Thymus (tissue), 14 donors: ENCODE measurements at places on chromosomes 1 and 21. TPM values are rescaled to one million over a fixed set of nuclear protein-coding genes. Genes with fewer than 3 reads are reported as not detected.

S100B gene
- total RNA-seq: 36.5 TPM

DNA sequence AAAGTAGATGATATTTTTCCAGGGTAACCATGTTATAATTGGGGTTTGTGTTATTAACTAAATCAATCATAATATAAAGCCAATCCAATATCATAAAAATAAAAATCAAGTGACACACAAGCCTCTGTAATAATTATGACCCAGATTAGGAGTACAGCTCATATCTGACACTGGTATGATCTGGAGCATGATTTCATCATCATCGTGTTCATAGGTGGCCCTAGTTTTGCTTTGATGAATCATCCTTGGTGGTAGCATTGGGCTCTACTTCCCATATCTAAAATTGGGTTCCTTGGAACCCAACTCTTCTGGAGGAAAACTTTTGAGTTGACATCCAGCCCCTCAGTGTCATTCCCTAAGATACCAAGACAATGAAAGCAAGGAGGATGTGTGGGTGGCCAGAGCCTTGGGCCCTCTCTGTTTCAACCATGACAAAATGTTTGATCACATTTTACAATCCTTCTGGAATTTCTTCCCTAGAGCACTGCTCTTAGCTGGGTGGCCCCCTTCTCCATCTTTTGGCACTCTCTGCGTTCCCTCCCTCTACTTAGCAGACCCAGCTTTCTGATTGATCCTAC is 37.0 kb upstream of the ENAH start:
- no peak for DNase-seq

DNA sequence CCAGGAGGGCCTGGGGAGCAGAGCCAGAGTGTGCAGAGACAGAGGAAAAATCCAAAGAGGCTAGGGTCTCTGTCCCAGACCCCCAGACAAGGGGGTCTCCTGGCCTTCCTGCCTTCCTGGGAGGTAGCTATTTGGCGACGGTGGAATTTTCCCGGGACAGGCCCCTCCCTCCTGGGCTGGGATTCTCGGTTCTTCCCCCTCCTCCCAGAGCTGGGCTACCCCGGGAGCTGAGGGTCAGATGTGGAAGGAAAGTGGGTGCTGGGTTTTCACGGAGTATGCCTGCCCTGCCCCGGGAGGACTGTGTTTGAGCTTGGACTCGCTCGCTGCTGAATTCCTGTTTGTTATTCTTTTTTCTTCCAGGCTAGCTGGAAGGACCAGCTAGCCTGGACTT is 759 bp downstream of the AMPD2 start:
- no peak for DNase-seq

PFDN2 gene
- 48.2 TPM for total RNA-seq

- DNase-seq: no peak
These were observed 8.0 kb downstream of the VWA5B1 start for GRCh38 chr1:20298626-20299025.

GRCh38 chr1:109996476-109996875 is 11.9 kb downstream of the AHCYL1 start:
- no peak for DNase-seq

- DNase-seq: no peak
These were observed 386.6 kb upstream of the POU3F1 start for GRCh38 chr1:38433084-38433722.

OPRD1 gene
- total RNA-seq: 0.05 TPM

DNA sequence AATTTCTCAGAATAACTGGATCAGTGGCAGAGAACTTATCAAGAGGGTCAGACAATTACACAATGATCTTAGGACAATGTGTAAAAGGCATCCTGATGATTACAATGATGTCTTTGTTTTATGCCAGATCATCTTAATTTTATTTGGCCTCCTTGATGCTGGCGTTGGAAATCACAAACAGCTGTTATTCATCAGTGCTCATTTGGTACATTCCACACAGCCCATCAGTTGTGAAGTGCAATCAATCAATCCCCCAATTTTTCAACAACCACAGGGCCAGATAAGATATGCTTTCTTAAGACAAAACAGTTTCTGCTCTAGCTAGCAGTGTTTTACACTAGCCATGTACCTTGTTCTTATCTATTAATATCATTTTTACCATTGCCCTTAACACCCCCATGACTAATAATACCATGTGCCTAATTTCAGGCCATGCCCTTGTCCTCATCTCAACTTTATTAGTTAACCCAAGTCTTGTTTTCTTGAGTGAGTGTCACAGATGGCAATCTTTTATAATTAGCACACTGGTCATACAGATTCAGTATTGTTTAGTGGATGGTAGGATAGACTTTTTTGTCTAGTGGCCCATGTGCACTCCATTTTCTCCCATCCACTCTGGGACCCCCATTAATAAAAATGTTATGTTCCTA is 40.8 kb upstream of the COL24A1 start:
- DNase-seq: no peak

LRRC71 gene
- total RNA-seq: not detected

- DNase-seq: no peak
These were observed 12.7 kb upstream of the HYI start for GRCh38 chr1:43466403-43466802.

- no peak for DNase-seq
These were observed 18.8 kb upstream of the FASLG start for GRCh38 chr1:172640111-172640510.

GRCh38 chr1:26500488-26501175 is 28.4 kb downstream of the HMGN2 start:
- peak; percentile 85 for DNase-seq

DNA sequence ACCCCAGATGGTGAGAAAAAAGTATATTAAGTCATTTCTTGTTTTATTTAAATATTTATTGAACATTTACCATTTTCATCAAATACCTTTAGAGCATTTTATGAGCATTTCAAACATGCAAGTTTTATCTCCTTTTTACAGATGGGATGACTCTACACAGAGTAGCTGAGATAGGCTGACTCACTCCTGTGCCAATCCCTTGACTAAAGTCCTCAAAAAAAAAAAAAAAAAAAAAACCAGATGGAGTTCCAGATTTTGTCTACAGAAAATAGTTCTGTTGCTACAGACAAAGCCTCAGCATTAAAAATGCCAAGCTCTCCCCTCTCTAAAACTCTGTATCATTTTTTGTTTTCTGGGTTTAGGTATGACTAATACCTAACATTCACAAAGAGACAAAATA is 303.0 kb upstream of the PLD5 start:
- DNase-seq: no peak

- no peak for DNase-seq
These were observed 132.1 kb downstream of the RHOU start for GRCh38 chr1:228867108-228867950.

GRCh38 chr1:94672001-94672400 is 130.4 kb upstream of the F3 start:
- DNase-seq: no peak

DNA sequence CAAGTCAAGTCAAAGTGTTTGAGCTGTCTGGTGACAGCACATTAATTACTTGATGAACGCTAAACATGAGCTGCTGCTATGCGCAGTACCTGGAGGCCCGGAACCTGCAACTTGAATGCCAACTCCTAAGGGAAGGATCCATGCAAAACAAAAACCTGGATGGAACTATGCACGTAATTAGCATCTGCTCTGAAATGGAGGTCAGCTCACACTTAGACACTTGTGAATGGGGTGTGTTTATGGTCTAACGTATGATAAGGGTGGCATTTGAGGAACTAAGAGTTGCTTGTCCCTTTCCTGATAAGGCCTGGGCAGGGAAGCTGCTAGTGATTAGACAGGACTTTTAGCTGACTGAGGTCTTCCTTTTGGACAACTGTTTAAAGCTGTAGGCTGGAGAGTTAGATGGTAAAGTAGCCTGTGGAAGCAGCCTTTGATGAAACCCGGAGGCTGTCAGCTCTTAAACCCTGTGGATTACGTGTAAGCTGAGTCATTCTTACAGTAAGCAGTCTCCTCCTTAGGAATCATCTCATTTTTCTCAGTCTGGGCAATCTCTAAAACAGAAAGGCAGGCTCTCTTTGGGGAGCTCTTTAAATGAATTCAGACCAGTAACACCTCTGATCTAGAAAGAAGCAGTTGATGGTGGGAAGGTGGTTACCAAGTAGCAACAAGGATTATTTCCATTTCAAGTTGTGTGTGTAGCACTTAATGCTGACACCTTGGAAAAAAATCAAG is 6.8 kb downstream of the TENT5C start:
- no peak for DNase-seq

GRCh38 chr1:54453509-54453908 is 47.3 kb upstream of the SSBP3 start:
- no peak for DNase-seq

UBASH3A gene
- total RNA-seq: 26.7 TPM

- DNase-seq: no peak
These were observed 12.0 kb downstream of the PPFIA4 start for GRCh38 chr1:203038217-203038741.

GRCh38 chr1:152870831-152871730 is 7.0 kb upstream of the SMCP start:
- no peak for DNase-seq

GRCh38 chr1:218468711-218469110 is 123.6 kb downstream of the TGFB2 start:
- DNase-seq: no peak

- no peak for DNase-seq
These were observed 6.5 kb upstream of the ALX3 start for GRCh38 chr1:110076789-110077500.
